NCI-H345 (cell line): ENCODE measurements at places on chromosomes 11 and 22.

GRCh38 chr11:3134218-3134621, 30.9 kb downstream of the OSBPL5 start:
- DNase-seq, result no peak

GRCh38 chr11:128731041-128731663, 37.3 kb downstream of the FLI1 start:
- no peak for DNase-seq

DNA sequence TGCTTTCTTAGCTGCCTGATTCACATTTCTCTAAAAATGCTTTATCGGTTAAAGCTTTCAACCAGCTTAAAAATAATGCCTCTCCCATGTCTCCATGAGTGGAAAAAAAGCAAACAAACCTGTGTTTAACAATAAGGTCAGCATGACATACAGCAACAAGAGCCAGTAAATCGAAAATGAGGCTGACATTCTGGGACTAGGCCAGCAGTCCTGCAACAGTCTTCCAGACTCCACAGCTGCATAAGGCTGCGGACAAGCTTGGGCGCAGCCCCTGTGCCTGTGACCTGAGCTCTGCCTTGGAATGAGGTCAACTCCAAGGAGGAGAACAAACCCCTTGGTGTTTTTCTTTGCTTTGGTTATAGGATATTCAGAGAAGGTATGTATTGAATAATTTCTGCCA, 95.5 kb downstream of the PGR start:
- peak; percentile 50 for DNase-seq

DNA sequence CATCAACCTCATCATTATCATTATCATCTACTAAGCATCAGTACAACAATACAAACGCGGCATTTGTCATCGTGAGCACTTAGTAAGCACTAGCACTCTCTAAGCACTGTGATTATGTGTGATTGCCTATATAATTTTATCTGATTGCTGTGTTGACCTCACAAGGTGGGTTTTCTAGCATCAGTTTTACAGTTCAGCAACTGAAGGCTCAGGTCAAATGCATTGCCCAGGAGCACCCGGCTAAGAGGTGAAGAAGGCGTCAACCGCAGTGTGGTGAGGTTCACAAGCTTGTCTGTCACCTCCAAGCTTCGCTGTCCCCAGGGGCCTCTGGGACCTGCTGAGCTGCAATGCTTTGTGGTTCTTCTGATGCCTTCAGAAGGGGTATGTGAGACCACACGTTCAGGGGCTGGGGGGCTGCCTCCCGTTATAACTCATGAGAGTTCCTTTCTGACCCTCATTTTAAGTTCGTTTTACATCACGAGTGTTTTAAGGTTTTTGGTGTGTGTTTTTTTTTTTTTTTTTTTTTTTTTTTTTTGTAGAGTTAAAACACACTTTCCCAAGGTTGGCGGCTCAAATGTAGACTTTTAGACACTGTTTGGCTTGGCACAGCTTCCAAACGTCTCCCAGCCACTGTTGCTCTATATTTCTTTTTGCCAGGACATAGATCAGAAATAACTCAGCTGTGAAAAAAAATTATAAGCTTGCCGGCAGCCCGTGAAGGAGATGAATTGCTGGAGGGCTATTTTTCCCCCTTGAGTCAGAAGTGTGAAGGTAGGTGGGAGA, 33.8 kb upstream of the SCUBE1 start:
- DNase-seq, result no peak

- no peak for DNase-seq
Observed at GRCh38 chr11:101323997-101324396, 194.4 kb upstream of the PGR start.
